ENCODE measurements at places on chromosomes 1 and 21.
A peak's percentile ranks its signal among the peaks of the same experiment; 100 is the strongest.

- H3K4me1 ChIP-seq = peaks cover 22% of the 10 kb centered on the region
- no peak for DNase-seq
- no peaks in the 10 kb centered on the region for H3K36me3 ChIP-seq
- H3K4me3 ChIP-seq = no peak overlapping the region
- no peaks in the 10 kb centered on the region for H3K27me3 ChIP-seq
- H3K27ac ChIP-seq = no peak overlapping the region
These were observed 14.0 kb downstream of the C1orf52 start for GRCh38 chr1:85245456-85245855.

DNA sequence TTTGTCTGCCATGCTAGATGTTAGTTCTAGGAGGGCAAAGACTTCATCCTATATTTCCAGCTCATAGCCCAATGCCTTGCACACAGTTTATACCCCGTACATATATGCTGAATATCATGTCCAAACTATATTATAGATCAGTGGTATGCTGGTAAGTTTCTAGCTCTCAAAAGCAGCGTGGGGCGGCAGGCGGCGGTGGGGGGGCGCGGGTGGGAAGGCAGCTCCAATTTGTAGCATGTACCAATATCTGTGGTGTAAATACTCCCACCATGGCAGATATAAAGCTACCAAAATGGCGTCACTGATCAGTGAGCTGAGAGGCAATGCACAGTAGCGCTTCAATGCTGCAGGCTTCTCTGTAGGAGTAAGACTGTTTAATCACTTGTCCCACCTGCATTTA lies 77.1 kb downstream of the PATJ start:
- DNase-seq = no peak
- H3K4me3 ChIP-seq = no peak overlapping the region
- H3K27me3 ChIP-seq = no peaks in the 10 kb centered on the region

GRCh38 chr1:22275167-22275566 lies 132.3 kb upstream of the WNT4 start:
- H3K27me3 ChIP-seq = peaks cover 17% of the 10 kb centered on the region
- no peak for DNase-seq
- H3K27ac ChIP-seq = no peak overlapping the region
- H3K4me3 ChIP-seq = no peak overlapping the region

DNA sequence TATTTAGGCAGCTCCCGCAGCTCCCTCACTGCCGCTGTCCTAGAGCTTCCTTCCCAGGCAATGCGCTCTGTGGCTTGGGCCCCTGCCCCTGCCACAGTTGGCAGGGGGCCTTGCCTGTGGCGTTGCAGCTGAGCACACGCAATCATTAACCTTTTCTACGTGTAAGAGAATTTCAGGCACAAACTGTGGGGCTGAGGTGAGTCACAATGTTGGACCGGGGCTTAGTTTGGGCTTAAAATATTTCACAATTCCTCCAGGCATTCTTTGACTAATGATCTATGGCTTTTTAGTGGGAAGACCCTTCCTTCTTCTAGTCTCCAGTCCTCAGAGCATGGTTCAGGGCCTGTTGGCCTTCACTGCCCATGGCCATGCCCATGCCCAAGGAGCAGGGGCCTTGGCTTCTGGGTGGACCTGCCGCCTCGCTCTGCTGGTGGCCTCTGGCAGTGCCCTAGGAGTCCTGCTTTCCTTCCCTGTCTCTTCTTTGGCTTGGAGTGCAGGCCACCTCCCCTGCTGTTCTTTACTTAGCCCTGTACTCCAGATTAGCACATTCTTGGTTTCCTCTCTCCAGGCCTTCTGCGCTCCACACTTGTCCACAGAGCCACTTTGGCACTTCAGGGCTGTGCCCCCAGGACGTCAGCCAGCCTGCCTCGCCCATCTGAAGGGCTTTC lies 39.2 kb downstream of the MAPKAPK2 start:
- no peaks in the 10 kb centered on the region for H3K27me3 ChIP-seq
- no peak overlapping the region for H3K27ac ChIP-seq
- H3K36me3 ChIP-seq = no peaks in the 10 kb centered on the region
- H3K4me1 ChIP-seq = peaks cover 45% of the 10 kb centered on the region
- DNase-seq = peak; percentile 72
- no peak overlapping the region for H3K4me3 ChIP-seq

GRCh38 chr1:145740269-145740668 lies 21.0 kb downstream of the CD160 start:
- DNase-seq = no peak
- no peak overlapping the region for H3K27ac ChIP-seq
- no peak overlapping the region for H3K4me3 ChIP-seq

DNA sequence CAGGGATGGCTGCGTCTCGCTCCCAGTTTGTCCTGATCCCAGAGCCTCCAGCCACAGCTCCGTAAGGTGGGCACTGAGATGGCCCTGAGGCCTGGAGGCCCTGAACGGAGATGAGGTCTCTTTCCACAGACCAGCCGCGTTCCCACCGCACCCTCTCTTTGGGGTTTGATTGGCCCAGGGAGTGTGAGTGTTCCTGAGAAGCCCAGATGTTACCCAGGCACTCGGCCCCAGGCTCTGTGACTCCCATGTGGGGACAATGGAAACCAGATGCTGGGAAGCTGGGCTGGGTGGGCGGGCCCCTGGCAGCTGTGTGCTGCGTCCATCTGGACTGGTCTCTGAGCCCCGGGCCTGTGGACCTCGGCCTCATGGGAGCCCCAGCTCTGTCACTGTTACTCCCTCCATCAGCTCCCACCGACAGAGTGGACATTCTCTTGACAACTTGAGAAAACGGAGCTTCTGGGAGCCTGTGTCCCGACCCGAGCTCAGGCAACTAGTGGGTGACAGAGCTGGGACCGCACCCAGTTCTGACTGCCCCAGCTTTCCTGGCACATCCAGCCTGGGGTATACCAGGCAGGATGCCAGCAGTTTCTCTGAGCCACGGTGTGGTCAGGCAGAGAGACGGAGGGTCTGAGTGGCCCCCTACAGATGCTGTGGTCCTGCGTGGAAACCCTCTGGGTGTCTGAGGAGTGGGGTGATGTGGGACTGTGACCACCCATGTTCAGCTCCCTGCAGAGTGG lies 9.8 kb upstream of the COL6A1 start:
- H3K4me1 ChIP-seq = peaks cover 34% of the 10 kb centered on the region
- H3K4me3 ChIP-seq = no peak overlapping the region
- H3K36me3 ChIP-seq = no peaks in the 10 kb centered on the region
- H3K27ac ChIP-seq = no peak overlapping the region
- peaks cover 21% of the 10 kb centered on the region for H3K27me3 ChIP-seq

DNA sequence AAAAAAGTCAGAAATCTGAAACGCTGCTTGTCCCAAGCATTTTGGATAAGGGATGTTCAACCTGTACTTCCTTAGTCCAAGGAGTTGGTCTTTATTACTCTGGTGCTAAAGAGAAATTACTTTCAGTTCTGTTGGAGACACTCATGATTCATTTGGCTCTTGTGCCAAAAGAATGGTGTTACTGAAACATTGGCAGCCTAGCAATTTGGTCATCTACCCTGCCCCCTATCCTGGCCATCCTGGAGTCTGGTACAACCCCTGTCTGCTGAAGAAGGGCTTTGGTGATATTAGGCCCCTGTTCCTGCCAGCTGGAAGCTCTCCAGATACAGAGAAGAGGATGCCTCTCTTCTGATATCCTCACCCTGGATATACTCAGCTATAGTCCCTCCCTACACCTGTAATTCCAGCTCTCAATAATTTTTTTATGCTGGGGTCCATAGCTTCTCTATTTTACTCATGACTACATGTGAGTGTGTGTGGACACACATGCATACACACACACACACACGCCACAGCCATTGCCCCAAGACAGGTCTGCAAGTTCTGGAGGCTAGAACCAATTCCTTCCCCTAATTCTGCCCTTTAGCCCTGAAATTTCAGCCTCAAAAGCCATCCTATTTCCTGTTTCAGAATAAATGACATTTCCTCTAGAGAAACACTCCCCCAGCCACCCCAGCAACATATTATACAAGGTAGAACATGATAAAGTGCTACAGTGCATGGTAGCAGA lies 40.0 kb downstream of the LHX8 start:
- no peaks in the 10 kb centered on the region for H3K4me1 ChIP-seq
- H3K4me3 ChIP-seq = no peak overlapping the region
- H3K27ac ChIP-seq = no peak overlapping the region
- DNase-seq = no peak

DNA sequence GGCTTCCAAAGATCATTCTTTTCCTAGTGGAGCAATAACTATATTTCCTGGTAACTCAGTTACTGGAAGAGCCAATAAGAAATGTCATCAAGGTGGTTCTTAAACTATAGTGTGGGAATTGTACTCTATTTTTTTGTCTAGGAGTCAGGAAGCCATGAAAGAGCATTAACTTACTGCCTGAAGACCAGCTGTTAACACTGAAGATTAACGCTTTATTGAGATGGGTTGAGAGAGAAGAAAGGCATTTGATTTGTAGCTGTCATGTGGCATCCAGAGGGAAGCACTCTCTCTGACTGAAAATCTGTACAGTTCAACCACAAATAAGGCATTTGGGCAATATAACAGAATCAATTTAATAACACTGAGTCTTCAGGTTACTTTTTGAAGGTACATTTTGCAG lies 76.0 kb downstream of the DNM3 start:
- H3K4me1 ChIP-seq = peaks cover 6% of the 10 kb centered on the region
- H3K4me3 ChIP-seq = no peak overlapping the region
- no peaks in the 10 kb centered on the region for H3K27me3 ChIP-seq
- no peak for DNase-seq
- no peaks in the 10 kb centered on the region for H3K36me3 ChIP-seq

GRCh38 chr1:242691610-242691945 lies 167.1 kb upstream of the PLD5 start:
- no peaks in the 10 kb centered on the region for H3K36me3 ChIP-seq
- H3K27me3 ChIP-seq = no peaks in the 10 kb centered on the region
- no peaks in the 10 kb centered on the region for H3K4me1 ChIP-seq

GRCh38 chr1:102776071-102776470 lies 332.3 kb downstream of the COL11A1 start:
- no peaks in the 10 kb centered on the region for H3K27me3 ChIP-seq
- no peak overlapping the region for H3K4me3 ChIP-seq
- no peaks in the 10 kb centered on the region for H3K36me3 ChIP-seq
- DNase-seq = no peak
- no peaks in the 10 kb centered on the region for H3K4me1 ChIP-seq

- H3K27me3 ChIP-seq = peaks cover 23% of the 10 kb centered on the region
- H3K4me3 ChIP-seq = no peak overlapping the region
- H3K36me3 ChIP-seq = no peaks in the 10 kb centered on the region
- DNase-seq = no peak
- H3K27ac ChIP-seq = no peak overlapping the region
- no peaks in the 10 kb centered on the region for H3K4me1 ChIP-seq
These were observed 37.5 kb downstream of the RXRG start for GRCh38 chr1:165407398-165407797.

GRCh38 chr1:241605146-241605805 lies 34.9 kb downstream of the CHML start:
- no peak overlapping the region for H3K4me3 ChIP-seq
- H3K36me3 ChIP-seq = peaks cover 5% of the 10 kb centered on the region
- H3K27ac ChIP-seq = no peak overlapping the region
- H3K27me3 ChIP-seq = no peaks in the 10 kb centered on the region
- no peaks in the 10 kb centered on the region for H3K4me1 ChIP-seq
- peak; percentile 39 for DNase-seq

- peaks cover 2% of the 10 kb centered on the region for H3K36me3 ChIP-seq
- H3K27me3 ChIP-seq = no peaks in the 10 kb centered on the region
- no peak overlapping the region for H3K4me3 ChIP-seq
- no peak overlapping the region for H3K27ac ChIP-seq
These were observed 38.6 kb downstream of the ABL2 start for GRCh38 chr1:179190861-179191260.

DNA sequence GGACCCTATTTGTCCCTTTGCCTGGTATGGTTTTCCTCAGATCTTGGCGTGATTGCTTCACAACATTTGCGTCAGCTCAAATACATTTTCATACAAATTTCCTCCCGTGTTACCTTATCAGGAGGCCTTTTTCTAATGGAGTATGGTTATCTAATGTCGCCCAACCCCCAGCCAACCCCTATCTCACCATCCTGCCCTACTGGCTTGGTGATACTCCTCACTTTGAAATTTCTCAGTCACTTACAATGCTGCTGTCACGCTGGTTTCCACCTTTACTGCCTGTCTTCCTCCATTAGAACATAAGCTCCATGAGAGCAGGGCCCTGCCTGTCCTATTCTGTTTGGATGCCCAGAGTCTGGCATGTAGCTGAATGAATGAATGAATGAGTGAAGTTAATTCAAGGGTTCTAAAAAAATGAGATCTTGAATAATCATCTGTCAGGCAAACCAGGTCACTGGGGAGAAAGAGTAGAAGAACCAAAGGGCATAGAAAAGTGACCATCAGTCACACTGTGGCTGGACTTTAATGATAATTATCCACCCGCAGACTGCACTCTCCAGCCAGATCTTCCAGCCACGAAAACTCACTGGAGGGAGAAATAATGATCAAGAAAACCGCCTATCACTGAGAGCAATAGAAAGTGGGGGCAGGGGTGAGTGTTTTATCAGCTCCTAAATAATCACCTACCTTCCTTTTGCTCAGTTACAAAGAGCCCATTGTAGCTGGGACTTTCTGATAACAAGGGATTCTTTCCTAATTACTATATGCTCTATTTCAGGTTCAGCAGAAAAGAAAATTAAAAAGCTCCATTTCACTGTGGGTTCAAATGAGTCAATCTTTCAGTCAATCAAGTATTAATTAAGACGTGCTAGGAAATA lies 21.3 kb downstream of the KIAA0040 start:
- H3K27me3 ChIP-seq = no peaks in the 10 kb centered on the region
- no peak for DNase-seq
- no peak overlapping the region for H3K27ac ChIP-seq
- no peak overlapping the region for H3K4me3 ChIP-seq
- H3K4me1 ChIP-seq = no peaks in the 10 kb centered on the region
- H3K36me3 ChIP-seq = peaks cover 9% of the 10 kb centered on the region

DNA sequence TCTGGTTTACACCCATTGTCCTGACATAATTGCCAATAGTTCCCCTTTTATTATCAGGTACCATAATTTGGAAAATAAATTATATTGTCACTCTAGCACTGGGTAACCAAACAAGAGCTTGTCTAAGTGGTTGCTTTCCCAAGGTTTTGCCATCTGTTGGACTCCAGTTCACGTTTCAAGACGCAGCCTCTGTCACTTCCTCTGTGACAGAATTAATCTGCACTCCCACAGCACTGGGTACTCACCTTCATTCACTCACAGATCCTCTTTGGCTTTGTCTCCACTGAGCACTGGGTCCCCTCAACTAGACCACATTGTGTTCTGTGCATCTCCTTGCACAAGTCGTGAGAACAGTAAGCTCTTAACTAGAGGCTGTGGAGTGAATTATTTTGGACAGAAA lies 123.6 kb upstream of the JUN start:
- no peaks in the 10 kb centered on the region for H3K36me3 ChIP-seq
- H3K27ac ChIP-seq = no peak overlapping the region
- DNase-seq = no peak
- H3K27me3 ChIP-seq = no peaks in the 10 kb centered on the region
- no peak overlapping the region for H3K4me3 ChIP-seq

GRCh38 chr1:228279722-228280105 lies 71.9 kb downstream of the OBSCN start:
- H3K27me3 ChIP-seq = no peaks in the 10 kb centered on the region
- peaks cover 2% of the 10 kb centered on the region for H3K36me3 ChIP-seq
- H3K4me1 ChIP-seq = no peaks in the 10 kb centered on the region
- no peak for DNase-seq

- no peaks in the 10 kb centered on the region for H3K36me3 ChIP-seq
- H3K4me1 ChIP-seq = no peaks in the 10 kb centered on the region
- no peak overlapping the region for H3K27ac ChIP-seq
- no peak overlapping the region for H3K4me3 ChIP-seq
- H3K27me3 ChIP-seq = no peaks in the 10 kb centered on the region
These were observed 473.3 kb downstream of the MRPL39 start for GRCh38 chr21:25133939-25134338.

Measured in common myeloid progenitor, CD34-positive (primary cell).